NCI-H1417 treated with DMSO at 0.1 percent for 48 hours (cell line): ENCODE measurements at places on chromosomes 6 and 20.
A peak's percentile ranks its signal among the peaks of the same experiment; 100 is the strongest.

DNA sequence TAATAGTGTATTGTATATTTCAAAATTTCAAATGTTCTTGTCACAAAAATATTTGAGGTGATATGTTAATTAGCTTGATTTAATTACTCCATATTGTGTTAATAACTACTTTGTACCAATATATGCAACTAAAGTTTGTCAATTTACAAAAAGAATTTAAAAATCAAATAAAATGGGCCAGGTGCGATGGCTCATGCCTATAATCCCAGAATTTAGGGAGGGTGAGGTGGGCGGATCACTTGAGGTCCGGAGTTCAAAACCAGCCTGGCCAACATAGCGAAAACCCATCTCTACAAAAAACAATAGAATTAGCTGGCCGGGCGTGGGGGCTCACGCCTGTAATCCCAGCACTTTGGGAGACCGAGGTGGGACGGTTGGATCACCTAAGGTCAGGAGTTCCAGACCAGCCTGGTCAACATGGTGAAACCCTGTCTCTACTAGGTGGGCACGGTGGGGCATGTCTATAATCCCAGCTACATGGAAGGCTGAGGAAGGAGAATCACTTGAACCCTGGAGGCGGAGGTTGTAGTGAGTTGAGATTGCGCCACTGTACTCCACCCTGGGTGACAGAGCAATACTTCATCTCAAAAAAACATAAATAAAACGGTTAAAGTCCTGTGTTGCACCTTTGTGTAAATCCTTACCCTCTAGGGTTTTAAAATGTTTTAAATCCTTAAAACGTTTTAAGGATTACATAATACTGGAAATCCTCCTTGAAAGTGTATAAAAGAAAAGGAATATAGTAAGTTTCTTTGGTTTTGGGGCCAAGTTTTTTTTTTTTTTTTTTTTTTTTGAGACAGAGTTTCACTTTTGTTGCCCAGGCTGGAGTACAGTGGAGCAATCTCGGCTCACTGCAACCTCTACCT, 4.0 kb downstream of the HSPA1B start:
- DNase-seq = no peak

DNA sequence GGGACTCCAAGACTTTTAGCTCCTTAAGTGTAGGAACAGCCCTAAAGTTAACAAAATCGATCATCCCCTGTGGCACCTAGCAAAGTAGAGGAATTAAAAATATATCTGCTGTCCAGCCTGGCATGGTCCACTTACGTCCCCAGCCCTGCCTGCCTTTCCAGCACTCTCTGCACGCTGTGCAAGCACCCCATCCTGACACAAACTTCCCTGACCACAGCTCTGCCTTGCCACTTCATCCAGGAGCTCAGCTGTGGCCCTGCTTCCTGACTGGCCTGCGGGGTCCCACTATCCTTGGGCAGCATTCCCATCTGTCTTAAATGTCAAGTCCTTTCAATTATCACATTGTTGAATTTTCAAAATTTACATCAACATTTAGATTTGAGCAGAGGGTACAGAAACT, 39.0 kb downstream of the BLOC1S5 start:
- no peak for DNase-seq

- DNase-seq = no peak
Measured at GRCh38 chr6:3965071-3965718, 113.7 kb downstream of the FAM217A start.

DNA sequence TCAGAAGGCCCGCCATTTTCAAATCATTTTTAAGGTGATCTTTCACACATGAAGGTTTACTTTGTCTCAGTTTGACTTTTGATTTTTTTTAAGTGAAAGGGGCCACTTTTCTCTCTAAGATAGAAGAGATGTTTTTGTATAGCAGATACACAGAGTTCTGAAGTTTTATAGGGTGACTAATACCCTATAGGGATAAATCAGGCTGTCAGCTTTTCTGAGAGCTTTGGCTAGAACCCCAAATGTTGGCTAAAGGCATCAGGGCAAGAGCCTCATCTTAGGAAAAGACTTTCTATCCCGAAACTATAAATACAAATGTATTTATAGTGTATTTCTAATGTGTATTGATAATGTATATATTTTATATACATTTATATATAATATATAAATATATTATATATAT, 181.4 kb downstream of the TBX18 start:
- DNase-seq = no peak

GRCh38 chr20:32585586-32586127, 524 bp upstream of the NOL4L start:
- DNase-seq = no peak

DNA sequence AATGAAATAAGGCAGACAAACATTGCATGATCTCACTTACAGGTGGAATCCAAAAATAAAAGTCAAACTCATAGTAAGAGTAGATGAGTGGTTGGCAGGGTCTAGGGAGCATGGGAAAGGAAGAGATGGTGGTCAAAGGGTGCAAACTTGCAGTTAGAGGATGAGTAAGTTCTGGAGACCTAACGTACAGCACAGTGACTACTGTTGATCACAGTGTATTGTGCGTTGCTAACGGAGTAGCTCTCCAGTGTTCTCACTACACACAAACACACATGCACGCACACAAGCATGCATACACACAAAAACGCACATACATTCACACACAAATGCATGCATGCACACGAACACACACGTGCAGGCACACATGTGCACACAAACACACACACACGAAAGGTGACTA, 54.9 kb downstream of the LY86 start:
- DNase-seq = no peak

DNA sequence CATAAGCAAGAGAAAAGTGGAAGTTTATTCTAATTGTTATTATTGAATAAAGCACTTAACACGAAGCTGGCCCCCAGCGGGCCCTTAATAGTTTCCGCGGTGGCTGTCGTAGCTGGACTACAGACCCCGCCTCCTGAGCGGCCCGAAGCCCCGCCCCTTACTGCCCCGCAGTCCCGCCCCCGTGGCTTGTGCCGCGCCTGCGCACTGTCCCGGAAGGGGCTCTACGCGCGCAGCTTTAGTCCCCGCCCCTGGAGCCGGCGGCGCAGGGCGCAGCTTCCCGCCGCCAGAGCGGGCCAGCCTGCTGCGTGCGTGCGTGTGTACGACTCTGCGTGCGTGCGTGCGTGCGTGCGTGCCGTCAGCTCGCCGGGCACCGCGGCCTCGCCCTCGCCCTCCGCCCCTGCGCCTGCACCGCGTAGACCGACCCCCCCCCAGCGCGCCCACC, at the start of gene VAPB:
TSS of gene VAPB (plus strand) at position 348 of the 442 bp plus-strand sequence. CDS start 231 bp downstream, outside the sequence.
- peak; percentile 81 for DNase-seq

DNA sequence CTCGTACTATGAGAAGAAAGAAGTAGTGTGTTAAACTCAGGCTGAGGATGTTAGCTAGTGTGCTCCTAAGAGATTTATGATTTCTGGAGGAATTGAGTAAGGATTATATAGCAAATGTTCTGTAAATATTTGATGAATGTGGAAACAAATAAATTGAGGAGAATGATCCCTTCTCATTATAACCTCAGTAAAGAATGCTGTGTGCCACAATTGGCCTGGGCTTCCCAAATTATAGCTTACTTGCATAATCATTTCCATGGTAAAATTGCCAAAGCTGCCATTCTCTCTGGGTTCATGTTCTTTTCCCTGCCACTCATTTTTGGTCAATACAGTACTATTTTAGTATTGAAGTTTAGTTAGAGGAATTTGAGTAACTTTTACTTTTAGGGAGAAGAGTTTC, 128.5 kb downstream of the FLRT3 start:
- no peak for DNase-seq

- no peak for DNase-seq
Measured at GRCh38 chr6:134741200-134741536, 208.7 kb downstream of the ALDH8A1 start.

DNA sequence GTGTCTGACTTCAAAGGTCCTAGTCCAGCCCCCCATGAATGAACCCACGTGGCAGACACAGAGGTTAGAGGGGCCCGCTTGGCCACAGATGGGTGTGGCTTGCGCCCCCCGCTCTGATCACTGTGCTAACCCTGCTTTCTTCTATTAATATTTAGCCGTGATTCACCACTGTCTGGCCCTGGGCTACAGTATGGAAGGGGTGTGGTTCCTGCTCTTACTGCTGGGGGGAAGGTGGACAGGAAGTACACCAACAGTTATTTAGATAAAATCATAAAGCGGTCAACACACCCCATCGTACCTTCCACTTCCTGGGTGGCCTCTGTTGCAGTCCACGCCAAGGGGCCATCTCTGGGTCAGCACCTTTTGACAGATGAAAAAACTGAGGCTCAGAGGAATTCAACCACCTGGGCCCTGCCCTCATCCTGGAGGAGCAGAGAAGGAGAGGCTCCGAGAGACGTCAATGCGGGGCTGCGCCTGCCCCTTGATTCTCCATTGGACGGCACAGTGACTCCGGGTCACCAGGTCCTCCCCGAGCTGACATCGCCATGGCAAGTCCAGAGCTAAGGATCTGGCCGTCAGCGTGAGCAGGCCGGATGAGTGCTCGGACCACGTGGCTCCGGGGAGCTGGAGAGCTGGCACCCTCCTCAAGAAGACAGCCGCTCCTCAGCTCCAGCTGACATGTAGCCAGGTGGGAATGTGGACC, 206.3 kb downstream of the PREX1 start:
- no peak for DNase-seq

DNA sequence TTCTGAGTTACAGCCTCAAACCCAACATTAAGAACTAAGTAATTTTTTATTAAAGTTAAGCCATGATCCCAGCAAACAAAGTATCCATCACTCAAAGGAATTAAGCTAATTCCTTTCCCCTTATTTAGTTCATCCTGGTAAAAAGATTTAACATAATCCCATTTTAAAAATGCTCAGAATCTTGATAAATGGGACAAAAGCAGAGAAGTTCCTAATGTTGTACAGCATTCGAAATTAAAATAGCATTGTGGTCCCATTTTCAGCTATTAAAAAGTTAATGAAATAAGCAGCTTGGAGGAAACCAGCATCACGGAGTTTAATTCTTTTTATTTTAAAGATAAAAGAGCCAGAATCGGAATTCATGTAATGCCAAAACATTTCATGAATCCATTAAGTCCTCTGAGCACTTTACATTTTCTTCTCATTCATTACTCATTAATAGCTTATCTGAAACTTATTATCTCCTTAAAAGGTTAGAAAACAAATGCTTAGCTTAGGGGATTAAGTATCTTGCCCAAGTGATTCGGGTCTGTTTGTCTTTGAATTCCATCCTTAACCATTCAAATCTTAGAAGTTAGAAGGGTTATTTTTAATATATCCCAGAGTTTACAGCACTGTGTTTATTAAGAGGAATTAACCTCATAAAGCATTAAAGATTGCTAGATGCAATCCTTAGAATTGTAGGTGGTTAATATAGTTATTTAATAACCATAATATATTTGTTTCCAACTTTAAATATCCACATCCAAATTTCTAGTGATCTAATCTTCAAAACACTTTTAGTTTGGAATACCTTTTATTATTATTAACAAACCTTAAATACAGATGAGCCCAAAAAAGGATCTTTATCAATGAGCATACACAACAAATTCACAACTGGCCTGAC, 11.2 kb downstream of the RBM39 start:
- no peak for DNase-seq

GRCh38 chr20:21048841-21049273, 57.3 kb downstream of the LINC00237 start:
- DNase-seq = no peak

GRCh38 chr6:165647041-165647440, 16.0 kb downstream of the PDE10A start:
- no peak for DNase-seq

DNA sequence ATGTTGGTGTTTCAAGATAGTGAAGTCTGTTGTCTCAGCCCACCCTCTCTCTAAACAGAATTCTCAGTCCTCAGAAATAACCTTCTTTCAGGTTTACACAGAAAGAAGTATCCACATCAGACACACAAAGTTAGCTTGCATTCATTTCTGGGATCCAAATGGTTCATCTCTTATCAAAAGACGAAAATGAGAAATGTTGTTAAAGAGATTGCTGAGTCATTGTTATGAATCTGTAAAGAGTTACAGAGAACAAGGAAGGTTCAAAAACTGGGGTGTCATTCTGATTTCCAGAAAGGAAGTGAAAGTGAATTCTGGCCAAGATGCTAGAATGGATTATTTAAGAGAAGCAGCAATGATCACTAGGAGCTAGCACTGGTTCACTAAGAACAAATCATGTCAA, 90.5 kb upstream of the ATXN1 start:
- no peak for DNase-seq
